ENCODE measurements at places on chromosomes 1 and 21. TPM values are rescaled to one million over a fixed set of nuclear protein-coding genes. Genes with fewer than 3 reads are reported as not detected.

- no peak for DNase-seq
Observed at GRCh38 chr21:35512346-35512745, 463.2 kb upstream of the RUNX1 start.

The DCDC2B gene
- total RNA-seq = not detected

DNA sequence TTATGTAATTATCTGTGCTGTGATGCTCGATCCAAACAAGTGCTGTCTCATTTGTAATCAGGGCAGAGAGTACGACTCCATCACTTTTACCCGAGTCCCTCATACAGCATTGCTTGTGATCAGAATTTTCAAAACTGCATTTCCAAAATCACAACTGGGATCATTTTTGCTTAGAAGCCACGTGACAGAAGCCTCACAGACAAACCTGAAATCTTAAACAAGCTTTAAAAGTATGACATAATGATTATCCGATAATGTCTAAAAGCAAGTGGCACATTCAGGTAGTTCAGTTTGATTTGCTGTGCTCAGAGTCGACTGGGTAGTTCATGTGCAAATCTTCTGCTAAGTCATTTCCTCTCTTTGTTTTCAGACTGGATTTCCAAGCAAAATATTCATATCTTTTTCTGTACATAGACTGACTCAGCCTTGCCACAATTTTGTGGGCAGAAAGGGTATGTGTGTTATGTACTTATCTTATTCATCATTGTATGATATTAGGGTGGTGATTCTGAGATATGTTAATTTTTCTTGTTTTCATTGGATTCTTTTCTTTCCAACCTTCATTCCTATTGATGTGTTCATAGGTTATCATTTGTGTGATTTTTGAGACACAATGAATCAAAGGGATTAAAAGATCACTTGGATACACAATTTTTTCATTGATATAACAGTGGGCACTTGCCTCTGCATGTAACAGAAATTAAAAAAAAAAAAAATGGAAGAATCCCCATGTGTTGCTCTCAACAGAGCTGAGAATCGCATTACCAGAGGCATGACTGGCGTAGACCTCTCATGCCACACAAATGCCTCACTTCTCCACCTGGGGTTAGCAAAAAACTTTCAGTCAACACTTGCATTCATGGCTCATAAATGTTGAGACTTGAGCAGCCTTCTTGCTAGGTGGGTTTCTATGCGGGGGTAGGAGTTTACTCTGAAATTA, 355.7 kb downstream of the LTN1 start:
- DNase-seq = peak; percentile 2

DNA sequence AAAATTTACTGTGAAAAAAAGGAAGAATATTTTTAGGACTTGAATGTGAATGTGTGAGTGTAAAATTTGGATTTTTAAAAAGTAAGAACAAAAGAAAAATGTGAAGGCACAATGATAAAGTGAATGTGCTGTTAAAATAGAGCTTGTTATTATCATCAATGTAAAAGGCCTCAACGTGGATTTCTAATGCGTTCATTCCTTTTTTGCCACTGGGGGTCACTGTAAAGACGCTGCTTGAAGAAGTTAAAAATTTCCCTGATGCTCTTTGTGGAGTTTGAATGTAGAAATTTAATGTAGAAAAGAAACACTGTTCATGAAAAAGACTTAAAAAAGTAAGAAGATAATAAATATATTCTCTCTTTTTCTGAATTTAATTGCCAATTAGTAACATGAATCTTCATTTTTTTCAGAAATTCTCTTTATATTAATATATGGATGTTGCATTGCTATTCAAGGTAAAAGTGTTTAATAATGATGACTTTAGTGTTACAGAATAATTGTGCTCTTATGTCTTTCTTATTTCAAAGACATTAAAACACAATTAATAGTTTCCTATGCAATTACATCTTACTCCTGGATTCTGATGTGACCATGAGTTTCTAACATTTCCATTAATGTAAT, 161.5 kb downstream of the DNM3 start:
- no peak for DNase-seq

- DNase-seq = peak; percentile 73
Observed at GRCh38 chr1:32992489-32993323, 28.1 kb upstream of the RNF19B start.

The TNFAIP8L2 gene
- total RNA-seq = 22.3 TPM

- no peak for DNase-seq
Observed at GRCh38 chr1:152752225-152752624, 5.6 kb upstream of the KPRP start.

- peak; percentile 79 for DNase-seq
Observed at GRCh38 chr21:38768471-38769063, 37.2 kb upstream of the ETS2 start.

GRCh38 chr1:13809461-13810159, 109.6 kb downstream of the PRDM2 start:
- no peak for DNase-seq
